SW 1271 (cell line): ENCODE measurements at places on chromosomes 16 and 17.

DNA sequence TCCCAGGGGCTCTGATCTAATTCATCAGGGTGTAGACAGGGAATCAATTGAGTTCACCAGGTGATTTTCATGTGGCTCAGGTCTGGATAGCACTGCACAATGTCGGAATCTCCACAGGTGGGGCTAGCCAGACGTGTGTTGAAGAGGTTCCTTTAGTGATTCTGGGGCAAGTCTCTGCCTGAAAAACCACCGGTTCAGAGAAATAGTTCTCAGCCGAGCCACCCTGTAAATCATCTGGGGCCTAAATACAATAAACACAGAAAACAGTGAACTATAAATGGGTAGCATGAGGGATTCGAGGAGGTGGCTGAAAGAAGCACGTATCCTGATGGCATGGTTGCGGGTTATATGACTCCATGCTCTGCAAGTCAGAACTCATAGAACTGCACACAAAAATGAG is 21.3 kb downstream of the ASPA start:
- no peak for DNase-seq

GRCh38 chr17:38750312-38751121 is 2.0 kb upstream of the PSMB3 start:
- no peak for DNase-seq

DNA sequence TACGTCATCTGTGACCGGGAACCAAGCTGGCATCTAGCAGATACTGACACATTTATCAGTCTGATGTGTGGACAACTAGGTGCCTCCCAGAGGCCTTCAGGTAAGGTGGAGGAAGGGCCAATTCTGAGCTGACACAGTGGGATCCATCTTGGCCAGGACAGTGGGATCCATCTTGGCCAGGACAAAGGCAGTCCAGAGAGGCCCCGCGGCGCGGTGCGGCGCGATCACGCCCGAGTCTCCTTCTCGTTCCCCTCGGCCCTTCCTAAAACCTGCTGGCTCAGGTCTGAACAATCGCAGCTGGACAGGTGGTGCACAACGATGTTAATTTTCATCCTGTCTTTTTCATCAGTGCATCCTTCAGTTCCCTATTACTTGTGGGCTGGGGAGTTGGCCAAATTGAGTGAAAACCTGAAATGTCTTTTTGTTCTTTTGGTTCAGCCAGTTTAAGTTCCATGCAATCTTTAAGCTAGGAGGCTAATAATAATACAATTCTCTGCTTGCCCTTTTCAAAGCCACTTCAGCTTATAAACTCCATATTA is 486 bp upstream of the WSB1 start:
- no peak for DNase-seq

DNA sequence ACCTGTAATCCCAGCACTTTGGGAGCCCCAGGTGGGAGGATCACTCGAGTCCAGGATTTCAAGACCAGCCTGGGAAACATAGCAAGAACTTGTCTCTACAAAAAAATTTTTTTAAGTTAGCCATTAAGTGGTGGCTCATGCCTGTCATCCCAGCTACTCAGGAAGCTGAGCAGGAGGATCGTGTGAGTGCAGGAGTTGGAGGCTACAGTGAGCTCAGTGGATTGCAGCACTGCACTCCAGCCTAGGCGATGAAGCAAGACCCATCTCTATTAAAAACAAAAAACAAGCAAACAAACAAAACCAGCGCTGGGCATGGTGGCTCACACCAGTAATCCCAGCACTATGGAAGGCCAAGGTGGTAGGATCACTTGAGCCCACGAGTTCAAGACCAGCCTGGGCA is 38.0 kb downstream of the HEATR3 start:
- DNase-seq: no peak
